Muscle of back (tissue), 13 donors: ENCODE measurements at places on chromosomes 1 and 21. TPM values are rescaled to one million over a fixed set of nuclear protein-coding genes. Genes with fewer than 3 reads are reported as not detected.

LORICRIN gene
- not detected for polyA plus RNA-seq

RGSL1 gene
- not detected for polyA plus RNA-seq

PLA2G2C gene
- polyA plus RNA-seq: not detected

GRCh38 chr1:152141971-152142584, 16.9 kb downstream of the RPTN start:
- peak; percentile 34 for DNase-seq

- no peak for DNase-seq
These were observed 6.2 kb upstream of the ILDR2 start for GRCh38 chr1:166981589-166981988.

DNA sequence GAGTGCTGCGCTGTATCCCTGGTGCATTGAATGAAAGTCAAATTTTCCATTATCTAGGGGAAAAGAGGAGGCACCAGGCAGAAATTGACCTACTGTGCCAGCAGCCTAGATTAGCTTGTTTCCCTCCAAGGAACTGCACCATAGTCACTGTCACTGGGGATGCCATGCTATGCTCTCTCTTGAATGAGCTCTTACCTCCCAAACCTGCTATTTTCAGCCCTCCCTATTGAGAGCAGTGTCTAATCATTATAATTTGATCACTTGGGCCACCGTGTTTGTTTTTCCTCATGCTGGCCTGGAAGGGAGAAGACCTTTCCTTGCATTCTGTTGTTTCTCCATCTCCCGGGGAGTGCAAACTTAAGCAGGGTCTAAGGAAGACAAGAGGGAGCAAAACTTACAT, 492.9 kb downstream of the SIPA1L2 start:
- DNase-seq: no peak

DNA sequence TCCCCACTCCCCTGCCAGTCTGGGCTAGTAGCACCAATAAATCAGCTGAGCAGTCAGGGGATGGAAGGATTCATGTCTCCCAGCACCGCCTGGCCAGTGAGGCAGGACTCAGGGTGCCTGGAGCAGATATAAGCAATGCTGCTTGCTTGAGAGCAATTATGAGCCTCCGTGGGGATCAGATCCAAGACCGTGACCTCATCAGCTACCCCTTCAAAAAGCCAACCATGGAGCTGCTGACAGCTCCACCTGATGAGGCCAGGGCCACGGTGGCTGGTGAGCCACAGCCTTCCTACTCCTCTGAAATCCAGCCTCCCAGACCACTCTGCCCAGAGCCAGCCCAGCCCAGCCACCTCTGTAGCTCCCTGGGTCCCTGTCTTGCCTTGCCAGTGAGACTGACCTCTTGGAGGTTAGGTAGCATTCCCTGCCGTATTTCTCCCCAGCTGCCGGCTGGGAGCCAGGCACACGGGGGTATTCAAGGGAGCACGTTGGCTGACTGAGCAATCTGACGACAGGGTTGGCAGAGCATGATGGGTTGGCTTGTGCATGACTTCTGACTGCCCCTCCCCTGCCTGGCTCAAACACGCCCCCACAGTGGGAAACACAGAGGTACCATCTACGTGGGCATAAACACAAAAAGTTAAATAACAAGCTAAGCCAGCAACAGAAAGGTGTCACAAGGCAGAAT, 28.4 kb downstream of the SYT2 start:
- no peak for DNase-seq

GRCh38 chr1:157199421-157199755, 61.2 kb upstream of the ETV3 start:
- DNase-seq: no peak

GRCh38 chr1:186960861-186961260, 132.1 kb downstream of the PLA2G4A start:
- DNase-seq: no peak

- no peak for DNase-seq
These were observed 92.0 kb upstream of the RALGPS2 start for GRCh38 chr1:178633056-178633455.

- DNase-seq: no peak
These were observed 21.8 kb downstream of the PTPRC start for GRCh38 chr1:198660341-198661261.

DNA sequence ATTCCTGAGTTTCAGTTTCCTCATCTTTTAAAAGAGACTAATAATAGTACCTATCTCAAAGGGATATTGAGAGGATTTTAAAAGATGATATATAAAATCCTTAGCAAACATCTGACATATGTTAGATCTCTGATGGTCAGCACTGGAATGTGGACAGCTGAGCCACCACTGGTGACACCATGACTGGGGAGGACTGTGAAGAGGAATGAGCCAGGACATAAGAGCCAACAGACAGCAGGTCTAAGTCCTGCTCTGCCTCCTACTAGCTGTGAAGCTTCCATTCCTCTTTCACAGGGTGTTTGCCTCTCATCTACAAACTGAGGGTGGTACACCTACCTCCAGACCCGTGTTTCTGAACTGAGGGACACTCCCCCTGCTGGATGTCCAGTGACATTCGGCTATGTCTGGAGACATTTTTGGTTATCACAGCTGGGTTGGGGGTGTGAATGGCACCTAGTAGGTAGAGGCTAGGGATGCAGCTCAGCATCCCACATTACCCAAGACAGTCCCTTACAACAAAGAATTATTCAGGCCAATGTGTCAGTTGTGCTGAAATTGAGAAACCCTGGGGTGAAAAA, 109.1 kb upstream of the OLIG2 start:
- no peak for DNase-seq

GRCh38 chr1:171916315-171916771, 75.0 kb downstream of the DNM3 start:
- DNase-seq: no peak

GRCh38 chr1:166221316-166221715, 54.5 kb upstream of the FAM78B start:
- DNase-seq: no peak

DNA sequence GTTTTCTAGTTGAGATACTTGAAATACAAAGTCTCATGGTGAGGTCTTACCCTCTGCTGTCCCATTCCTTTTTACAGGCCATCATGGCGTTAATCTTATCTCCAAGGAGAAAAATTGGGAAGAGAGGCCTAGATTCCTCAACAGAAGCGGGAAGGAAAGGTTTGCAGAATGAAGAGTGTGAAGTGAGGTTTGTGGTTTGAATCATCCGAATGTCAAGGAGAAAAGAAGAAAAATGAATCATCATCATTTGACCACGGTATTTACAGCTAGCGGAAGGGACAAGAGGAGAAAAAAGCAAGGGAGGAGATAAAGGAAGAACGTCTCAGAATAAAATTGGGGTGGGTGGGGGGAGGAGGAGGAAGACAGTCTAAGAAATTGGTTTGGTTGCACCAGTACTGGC, 935 bp upstream of the COG2 start:
- DNase-seq: no peak

DNA sequence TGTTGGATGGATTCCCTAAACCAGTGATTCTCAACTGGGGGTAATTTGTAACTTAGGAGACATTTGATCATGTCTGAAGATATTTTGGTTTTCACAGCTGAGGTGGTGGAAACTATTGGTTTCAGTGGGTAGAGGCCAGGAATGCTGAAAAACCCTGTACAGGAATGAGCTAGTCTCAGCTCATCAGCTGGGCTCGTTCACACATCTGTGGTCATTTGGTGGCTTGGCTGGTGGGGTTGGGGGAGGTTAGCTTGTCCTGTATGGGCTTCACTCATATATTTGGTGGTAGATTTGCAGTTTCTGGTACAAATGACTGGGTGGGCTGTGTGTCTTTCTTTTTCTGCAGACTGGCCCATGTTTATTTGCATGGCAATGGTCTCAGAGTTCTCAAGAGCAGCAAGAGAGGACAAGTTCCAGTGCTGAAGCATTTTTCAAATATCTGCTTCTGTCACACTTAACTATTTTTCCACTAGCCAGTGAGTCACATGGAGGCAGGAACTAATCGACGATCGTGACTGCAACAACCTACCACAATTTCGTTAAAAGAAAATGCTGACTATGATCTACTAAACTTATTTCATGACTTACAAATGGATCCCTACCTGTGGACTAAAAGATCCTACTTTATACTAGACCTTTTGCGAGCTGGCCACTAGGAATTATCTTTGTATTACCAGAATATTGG, 321.7 kb upstream of the PLXNA2 start:
- no peak for DNase-seq

DNA sequence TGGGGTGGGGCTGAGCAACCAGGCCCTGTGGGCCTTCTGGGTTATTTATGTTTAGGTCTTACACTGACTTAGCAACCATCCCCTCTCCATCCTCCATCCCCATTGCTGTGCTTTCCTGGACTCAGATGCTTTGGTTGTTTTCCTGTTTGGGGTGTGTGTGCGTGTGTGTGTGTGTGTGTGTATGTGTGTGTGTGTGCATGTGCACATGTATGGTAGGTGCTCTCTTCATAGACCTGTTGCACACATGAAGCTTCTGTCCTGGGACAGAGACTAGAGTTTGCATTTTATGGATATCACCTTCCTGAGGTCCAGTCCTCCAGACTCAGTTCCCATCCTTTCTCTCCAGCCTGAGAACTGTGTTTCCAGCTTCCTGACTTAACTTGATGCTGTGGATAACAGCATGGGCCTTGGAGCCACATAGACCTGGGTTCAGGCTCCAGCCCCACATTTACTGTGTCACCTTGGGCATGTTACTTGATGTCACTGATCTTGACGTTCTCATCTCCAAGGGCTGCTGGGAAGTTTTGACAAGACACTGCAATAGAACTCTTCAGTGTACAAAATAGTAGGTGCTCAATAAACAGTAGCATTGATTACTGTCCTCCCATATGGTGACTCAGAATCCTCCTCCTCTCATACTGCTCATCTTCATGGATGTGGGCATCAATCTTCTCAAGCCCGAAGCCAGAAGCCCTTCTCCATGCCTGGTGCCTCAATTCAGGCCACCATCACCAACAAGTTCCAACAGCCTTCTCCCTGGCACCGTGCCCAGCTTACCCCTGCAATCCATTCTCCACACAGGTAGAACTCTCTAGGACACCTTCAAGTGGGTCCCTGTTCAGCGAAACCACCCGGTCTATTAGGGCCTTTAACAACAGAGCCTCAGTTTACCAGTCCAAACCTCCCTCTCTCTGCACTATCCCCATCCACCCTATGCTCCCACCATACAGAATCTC, 181.8 kb upstream of the EDN2 start:
- no peak for DNase-seq
